ENCODE measurements at places on chromosomes 7 and 10. TPM values are rescaled to one million over a fixed set of nuclear protein-coding genes. Genes with fewer than 3 reads are reported as not detected.

Gene WDFY4
- 1.6 TPM for total RNA-seq

GRCh38 chr7:96400001-96400400, 78.1 kb upstream of the SLC25A13 start:
- no peak for DNase-seq

DNA sequence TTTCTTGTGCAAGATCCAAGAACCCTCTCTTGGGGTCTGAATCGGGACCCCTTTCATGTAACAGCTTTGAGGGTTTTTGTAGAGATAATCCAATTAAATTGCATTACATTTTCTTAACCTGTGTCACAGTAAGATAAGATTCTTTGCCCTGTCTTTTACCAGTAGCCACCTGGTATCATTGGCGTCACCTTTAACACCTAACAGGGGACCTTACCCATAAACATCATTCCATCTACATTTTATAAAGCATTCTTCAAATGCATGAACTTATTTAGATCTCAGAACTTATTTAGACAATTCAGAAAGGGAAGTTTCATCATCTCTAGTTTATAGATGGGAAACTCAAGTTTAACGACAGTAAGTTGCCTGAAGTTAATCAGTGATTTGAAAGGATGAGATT, 106.4 kb upstream of the KLF6 start:
- no peak for DNase-seq

Gene GATA3
- 1.1 TPM for total RNA-seq

DNA sequence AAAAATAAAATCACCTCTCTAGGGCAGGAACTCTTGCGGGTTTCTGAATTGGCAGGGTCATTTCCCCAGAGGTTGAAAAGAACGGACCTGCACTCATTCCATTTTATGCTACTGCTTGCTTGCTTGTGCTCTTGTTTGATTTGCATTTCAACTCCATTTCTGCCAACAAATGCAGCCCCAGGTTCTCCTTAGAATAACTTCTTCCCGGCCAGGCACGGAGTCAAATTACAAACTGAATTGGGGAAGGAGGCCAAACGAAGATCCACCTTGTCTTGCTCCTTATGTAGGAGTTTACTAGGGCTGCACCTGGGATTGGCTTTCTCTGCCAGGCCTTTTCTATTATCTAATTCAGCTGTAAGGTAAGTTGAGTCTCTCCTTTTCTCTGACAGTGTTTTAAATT, 79.6 kb downstream of the HGF start:
- no peak for DNase-seq

- no peak for DNase-seq
Measured at GRCh38 chr7:17021205-17021604, 139.4 kb upstream of the AGR3 start.

GRCh38 chr10:105844241-105844640, 1203.2 kb downstream of the SORCS3 start:
- DNase-seq, result no peak

Measured in left ventricle myocardium superior (tissue), 1 donor.